ENCODE measurements at places on chromosomes 2 and 18.

DNA sequence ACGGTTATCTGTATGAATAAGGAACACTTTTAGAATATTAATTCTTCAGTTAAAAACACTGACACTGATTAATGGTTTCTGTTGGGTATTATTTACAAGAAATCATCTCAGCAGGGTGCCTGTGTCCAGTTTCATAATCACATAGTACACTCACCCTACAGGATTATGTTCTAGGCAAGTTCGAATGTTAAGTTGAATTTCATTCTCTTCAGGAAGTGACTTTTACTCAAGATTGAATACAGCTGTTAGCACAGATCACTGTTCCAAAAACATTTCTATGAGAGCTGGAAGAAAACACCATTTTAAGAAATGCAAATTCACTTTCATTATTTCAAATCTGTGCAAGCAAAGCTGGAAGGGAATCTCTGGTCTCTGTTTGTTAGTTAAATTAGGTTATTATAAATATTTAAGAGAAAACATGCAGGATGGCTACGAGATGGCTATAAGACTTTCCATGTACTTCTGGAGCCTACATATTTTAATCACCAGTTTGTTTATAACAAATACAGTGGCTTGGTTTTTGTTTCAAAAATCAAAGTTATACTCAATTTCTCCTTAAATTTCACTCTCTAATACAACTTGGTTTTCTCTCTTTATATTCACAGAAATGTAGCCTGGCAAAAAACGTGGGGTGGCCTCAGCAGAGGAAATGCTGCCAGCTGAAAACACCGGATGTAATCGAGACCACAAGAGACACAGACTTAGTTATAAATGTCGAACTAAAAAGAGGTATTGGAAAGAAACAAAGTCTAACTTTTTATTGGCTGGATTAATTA, 65.8 kb downstream of the RBMS1 start:
- no peak for DNase-seq

GRCh38 chr2:23673830-23674679, 252.9 kb downstream of the ATAD2B start:
- DNase-seq, result no peak

DNA sequence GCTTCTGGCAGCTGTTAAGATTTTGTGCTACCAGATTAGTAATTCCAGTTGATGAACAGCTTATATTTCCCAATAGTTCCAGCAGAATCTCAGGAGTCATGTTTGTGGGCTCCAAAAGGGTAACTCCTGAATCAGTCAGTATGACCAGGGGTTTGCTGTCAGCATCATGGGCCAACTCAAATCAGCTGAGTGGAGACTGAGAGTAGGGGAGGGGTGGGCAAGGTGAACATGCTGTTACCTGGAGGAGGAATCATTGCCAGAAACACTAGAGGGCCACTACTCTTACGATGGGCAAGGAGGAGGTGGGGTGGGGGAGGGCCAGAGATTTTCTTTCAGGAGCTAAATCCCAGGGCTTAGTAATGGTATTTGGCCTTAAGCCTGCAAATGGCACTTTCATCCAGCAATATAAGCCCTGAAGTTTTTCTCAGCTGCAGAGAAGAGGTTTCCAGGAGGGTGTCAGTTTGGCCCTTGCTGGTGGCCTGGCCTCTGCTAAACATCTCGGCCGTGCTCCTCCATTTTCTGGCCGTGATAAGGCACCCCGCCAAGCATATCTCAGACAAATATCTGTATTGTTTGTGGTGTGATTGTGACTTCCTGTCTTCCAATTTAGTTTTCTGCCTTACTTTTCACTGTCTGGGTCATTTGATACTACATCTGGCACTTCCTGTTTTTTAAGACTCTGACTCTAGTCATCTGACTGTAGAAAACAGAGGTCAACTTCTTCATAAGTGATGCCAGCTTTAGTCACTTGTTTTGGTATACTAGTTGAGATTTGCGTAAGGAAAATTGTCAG, 120.5 kb upstream of the CXCR4 start:
- no peak for DNase-seq

GRCh38 chr2:2808551-2809058, 477.5 kb upstream of the MYT1L start:
- no peak for DNase-seq

DNA sequence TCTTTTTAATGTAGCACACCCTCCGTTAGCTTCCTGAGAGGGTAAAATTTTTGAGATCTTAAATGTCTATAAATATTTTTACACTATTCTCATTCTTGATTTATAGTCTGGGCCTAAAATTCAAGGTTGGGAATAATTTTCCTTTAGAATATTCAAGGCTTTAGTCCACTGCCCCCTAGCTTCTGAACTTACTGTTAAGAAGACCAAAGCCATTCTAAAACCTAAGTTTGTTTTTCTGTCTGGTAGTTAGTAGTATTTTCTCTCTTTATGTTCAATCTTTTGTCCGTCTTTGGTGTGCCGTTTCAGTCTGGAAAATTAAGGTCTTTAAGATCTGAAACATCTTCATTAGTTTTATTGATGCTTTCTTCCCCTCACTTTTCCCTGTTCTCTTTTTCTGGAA, 14.5 kb downstream of the OSBPL6 start:
- no peak for DNase-seq

DNA sequence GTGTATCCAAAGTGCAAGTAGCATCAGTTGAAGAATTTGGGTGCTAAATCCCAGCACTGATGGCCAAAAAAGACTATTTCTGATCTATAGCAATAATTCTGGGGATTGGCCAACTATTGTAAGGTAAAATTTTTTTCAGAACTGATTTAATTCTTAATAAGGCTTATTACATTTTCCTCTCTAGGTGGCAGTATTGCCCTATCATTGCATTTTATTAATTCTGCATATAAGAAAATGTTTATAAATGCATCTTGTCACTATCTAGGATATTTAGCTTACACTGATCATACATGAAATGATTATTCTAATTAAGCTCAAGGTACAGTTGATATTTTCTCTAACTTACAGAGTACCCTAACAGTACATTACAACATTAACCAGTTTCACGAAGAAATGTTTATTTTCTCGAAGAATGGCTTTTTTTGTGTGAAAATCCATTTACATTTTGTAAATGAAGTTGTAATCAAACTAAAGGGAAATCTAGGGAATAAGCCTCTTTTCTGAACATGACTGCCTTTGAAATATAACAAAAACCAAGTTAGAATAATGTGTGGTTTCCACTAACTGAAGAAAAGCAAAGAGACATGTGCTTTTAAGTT, 11.0 kb downstream of the TTN start:
- DNase-seq, result no peak

DNA sequence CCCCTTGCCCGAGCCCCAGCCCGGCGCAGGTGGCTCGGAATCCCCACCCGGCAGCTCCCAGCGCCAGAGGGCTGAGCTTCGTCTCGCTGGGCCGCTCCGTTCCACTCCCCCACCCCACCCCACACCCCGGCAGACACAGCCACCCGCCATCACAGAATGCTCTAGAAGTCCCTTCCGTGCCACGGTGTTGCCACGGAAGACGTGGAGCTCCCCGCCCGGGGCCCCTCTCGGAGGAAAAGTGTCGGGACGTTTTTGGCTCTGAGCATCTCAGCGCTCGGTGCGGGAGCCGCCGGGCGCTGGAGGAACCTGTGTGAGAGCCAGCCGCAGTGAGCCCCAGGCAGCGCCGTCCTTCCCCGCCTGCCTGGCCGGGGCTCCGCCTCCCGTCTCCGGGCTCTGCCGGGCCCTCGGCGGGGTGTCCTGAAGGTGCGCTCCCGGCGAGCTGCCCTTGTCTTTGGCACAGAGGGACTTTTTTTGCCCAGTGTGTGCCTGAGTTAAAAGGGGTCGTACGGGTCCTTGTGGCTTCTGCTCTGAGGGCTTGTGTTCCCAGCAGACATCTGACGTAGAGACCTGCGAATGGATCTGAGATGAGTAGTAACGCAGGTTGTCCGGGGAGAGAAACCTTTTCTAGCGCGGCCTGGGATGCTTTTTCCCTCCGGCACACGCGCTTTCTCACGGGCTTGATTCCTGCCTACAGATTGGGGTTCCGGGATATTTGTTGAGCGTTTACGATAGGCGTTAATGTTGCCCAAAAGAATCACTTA, 1.8 kb downstream of the ZCCHC2 start:
- no peak for DNase-seq

- DNase-seq, result no peak
These were observed 1.3 kb downstream of the INPP4A start for GRCh38 chr2:98445683-98446581.

All from iPS DF 6.9 (cell line).